ENCODE measurements at places on chromosomes 6 and 20. TPM values are rescaled to one million over a fixed set of nuclear protein-coding genes. Genes with fewer than 3 reads are reported as not detected.

Gene PROKR2
- not detected for total RNA-seq

Gene TFAP2D
- not detected for total RNA-seq

Gene KIAA1755
- total RNA-seq = not detected

Gene SYNGAP1
- total RNA-seq = 48.0 TPM

Gene TUBB2A
- 1.3 TPM for total RNA-seq

Gene SLC25A27
- total RNA-seq = not detected

Gene CST5
- not detected for total RNA-seq

Gene SMPDL3A
- total RNA-seq = 0.17 TPM

Gene FAM229B
- total RNA-seq = 1.3 TPM

Gene FHL5
- not detected for total RNA-seq

Gene CEP85L
- 55.4 TPM for total RNA-seq

Gene CD109
- 8.1 TPM for total RNA-seq

Gene PSORS1C2
- not detected for total RNA-seq

Gene SALL4
- not detected for total RNA-seq

Gene EDN3
- not detected for total RNA-seq

Gene ZNF165
- total RNA-seq = 0.81 TPM

Gene LY6G6F
- total RNA-seq = not detected

Gene CD24
- not detected for total RNA-seq

Gene IDH3B
- 92.1 TPM for total RNA-seq

Gene HTR1E
- total RNA-seq = not detected

Gene NHSL1
- total RNA-seq = 0.60 TPM

Gene SLC32A1
- total RNA-seq = not detected

Gene SLC22A7
- total RNA-seq = not detected

Gene NKAIN4
- total RNA-seq = not detected

Gene EBF4
- 0.36 TPM for total RNA-seq

Gene POM121L2
- not detected for total RNA-seq

Gene LPA
- not detected for total RNA-seq

Gene DPPA5
- not detected for total RNA-seq

Gene GPR6
- total RNA-seq = not detected

Gene ASIP
- total RNA-seq = not detected

Gene IMPG1
- not detected for total RNA-seq

Gene LTB
- total RNA-seq = 1,438 TPM
